Bronchial epithelial cell (primary cell): ENCODE measurements at places on chromosomes 6 and 20. TPM values are rescaled to one million over a fixed set of nuclear protein-coding genes. Genes with fewer than 3 reads are reported as not detected.

NHSL1 gene
- 6.3 and 12.5 TPM in 2 replicates for total RNA-seq

SAMD10 gene
- 1.1 and 2.7 TPM in 2 replicates for total RNA-seq

SIRPB2 gene
- under 0.01 and 0.26 TPM in 2 replicates for total RNA-seq

SNX3 gene
- 173 and 180 TPM in 2 replicates for total RNA-seq

PI16 gene
- total RNA-seq: not detected in 2 replicates

CRISP3 gene
- total RNA-seq: under 0.01 and 2.4 TPM in 2 replicates
